ENCODE measurements at places on chromosomes 2 and 18.

GRCh38 chr2:27844821-27845255, 45.3 kb downstream of the RBKS start:
- peak; percentile 2 for DNase-seq

DNA sequence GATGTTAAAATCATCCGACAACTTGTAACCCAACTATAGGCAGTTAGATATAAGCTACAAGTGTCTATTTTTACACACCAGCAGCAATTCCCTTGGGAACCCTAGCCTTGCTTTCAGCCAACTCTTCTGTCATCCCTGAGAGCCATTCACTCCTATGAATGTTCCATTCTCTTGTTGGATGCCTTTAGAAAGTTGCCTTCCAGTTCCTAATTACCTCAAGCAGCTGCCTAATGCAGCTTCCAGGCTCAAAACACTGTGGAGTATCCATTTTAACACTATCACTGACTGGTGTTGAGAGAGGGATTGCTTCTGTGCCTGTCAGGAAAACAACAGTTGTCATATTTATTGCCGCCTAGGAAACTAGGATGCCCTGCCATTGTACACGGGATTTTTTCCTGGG, 402.0 kb upstream of the ACVR2A start:
- no peak for DNase-seq

GRCh38 chr2:164073101-164074074, 337.6 kb upstream of the FIGN start:
- DNase-seq, result no peak

DNA sequence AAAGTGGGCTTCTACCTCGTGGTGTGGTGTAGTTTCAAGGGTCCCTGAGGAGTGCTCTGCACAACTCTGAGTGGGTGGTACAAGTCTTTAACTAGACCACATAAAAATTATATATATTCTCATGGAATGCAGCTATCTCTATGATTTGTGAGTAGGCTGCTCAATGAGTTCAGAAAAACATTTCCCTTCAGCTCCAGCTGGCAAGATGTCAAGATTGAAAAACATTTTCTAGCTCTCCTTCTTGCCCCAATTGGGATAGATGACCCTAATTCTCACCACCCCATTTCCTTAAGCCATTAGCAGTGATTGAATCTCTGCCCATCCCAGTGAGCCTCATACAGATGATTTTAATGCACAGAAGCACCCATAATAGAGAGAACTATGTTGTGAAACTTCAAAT, 28.3 kb upstream of the SP3 start:
- DNase-seq, result no peak

DNA sequence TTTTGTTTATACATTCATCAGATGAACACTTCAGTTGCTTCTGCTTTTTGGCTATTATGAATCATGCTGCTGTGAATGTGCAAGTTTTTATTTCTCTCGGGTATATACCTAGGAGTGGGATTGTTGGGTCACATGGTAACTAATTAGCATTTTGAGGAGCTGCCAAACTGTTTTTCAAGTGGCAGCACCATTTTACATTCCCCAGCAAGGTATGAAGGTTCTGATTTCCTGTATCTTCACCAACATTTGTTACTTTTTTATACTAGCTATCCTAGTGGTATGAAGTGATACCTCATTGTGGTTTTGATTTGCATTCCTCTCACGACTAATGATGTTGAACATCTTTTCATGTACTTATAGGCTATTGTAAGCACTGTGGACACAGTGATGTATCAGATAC, 53.9 kb downstream of the DYNC1I2 start:
- DNase-seq, result no peak

DNA sequence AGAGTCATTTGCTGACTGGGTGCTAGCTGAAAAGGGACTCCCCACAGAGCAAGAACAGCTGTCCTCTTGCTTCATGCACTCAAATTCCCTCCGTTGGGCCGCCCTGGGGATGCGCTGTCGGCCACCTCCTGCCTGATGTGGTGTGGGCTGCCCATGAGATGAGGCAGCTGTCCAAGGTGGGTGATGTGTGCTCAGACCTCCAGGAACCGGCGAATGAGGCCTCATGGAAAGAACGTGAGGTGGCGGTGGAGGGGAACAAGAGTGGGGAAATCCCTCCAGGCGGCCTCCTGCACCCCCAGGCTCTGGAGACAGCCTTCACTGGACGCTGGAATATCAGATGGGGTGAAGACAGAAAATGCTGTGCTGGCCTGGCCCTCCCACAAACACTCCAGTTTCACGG, 79.8 kb downstream of the LONRF2 start:
- no peak for DNase-seq

GRCh38 chr2:26317377-26318105, 28.4 kb upstream of the SELENOI start:
- DNase-seq, result peak; percentile 35

DNA sequence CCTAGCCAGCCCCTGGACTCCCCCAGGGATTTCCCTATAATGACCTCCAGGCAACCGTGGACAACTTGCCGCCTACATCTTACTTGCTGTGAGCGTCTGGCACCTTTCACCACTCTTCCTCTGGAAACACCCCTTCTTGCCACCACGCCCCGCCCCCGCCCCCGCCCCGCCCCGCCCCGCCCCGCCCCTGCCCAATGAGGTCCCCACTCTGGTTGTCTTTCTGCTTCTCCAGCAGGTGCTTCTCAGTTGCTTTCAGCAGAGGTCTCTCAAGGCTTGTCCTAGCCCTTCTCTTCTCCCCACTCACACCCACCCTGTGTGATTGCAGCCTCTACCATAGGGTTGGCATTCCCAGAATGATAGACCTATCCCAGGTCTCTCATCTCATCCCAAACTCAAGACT, 214.5 kb downstream of the EN1 start:
- DNase-seq, result no peak

DNA sequence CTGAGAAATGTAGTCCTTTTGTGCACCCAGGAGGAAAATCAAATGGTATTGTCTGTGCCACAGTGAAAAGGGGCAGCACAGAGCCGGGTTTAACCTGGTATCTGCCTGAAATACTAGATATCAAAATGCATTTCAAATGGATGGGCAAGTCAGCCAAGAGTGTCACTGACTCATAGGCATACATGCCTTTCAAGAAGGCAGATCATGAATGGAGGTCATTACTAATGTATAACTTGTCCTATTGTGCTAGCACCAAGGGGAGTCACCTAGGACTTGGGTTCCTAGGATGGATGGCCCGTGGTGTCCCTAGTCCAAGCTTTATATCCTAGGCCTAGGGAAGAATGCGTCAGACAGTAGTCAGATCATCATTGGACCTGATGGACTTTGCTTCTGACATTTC, 49.9 kb downstream of the TCF7L1 start:
- no peak for DNase-seq

- DNase-seq, result no peak
These were observed 109.5 kb downstream of the MAP2 start for GRCh38 chr2:209533391-209533790.

DNA sequence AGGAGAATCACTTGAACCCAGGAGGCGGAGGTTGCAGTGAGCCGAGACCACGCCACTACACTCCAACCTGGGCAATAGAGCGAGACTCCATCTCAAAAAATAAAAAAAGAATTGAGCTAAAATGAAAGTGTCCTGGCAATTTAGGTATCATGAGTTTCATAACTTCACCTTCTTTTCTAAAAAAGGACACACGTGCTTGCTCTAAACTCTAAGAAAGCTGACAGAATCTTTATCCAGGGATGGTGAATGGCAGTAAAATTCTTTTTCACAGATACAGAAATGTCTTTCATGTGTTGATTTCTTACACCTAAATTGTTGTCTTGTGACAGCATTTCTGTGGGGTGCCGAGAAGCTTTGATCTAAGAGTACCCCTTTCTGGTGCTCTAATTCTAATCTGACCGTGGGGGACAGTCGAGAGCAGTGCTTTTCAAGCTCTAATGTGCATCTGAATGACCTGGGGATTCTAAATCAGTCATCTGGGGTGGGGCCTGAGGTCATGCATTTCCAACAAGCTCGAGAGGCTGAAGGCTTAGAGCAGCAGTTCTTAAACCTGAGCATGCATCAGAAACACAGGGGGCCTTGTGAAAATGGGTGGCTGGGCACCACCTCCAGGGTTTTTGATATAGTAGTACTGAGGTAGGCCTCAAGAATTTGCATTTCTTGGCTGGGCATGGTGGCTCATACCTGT, 42.1 kb upstream of the REL start:
- no peak for DNase-seq

GRCh38 chr18:59916746-59917145, 16.9 kb downstream of the PMAIP1 start:
- DNase-seq, result no peak

- DNase-seq, result no peak
These were observed 68.0 kb downstream of the NPAS2 start for GRCh38 chr2:100887713-100888495.

DNA sequence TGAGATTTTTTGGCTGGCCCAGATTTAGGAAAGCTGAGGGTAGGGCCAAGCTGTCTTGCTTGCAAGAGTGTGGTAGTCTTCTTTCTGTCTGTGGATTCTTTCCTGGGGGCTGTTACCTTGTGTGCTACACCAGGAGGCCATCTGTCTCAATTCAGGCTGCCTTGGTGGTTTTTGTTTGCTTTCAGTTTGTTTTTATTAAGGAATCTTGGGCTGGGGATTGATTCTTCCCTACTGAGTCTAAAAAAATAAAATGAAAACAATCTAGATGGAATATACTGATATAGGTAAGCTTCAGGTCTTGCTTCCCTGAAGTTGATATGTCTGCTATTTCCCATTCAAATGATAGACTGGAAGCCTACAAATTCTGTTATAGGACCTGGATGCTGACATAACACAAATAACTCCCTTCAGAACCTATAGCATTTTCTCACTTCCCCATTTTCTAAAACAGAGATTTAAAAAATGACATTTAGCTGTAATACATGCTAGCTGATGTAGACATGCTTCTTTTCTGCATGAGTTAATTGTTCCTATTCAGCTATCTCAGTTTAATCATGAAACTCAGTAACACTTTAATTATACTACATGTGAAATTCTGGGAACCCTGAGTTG, 5.3 kb downstream of the LHCGR start:
- DNase-seq, result no peak

DNA sequence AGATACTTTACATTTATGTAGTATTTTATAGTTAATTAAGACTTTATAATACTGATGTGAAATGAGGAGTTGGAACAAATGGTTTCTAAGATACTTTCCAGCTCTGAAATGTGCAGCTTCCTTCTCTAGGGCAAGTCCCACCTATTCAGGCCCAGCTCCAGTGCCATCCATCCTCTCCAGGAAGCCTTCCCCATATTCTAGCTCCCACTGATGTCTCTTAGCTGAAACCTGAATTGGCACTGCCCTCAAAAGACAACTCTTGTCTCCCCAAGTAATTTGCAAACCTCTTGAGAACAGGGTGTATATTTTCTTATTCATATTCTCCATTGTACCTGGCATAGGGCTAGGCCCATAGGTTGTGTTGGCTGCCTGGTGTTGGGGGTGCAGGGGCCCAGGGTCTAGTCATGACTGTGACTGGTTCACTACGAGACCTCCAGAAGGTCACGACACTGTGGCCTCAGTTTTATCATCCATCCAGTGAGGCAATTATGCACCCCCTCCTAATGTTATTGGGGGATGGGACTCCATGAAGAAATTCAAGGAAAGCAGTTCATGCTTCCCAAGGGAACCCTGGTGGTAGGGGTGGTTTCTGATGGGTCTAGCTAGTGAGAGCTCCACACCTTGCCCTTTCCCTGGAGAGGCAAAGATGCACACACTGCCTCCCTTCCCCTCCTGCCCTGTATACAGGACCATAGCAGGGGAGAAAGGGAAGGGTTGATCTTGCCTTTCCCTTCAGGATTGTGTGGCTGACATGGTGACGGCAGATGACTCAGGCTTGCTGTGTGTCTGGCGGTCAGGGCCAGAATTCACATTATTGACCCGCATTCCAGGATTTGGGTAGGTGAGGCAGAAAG, 2.8 kb downstream of the WDR54 start:
- DNase-seq, result no peak

DNA sequence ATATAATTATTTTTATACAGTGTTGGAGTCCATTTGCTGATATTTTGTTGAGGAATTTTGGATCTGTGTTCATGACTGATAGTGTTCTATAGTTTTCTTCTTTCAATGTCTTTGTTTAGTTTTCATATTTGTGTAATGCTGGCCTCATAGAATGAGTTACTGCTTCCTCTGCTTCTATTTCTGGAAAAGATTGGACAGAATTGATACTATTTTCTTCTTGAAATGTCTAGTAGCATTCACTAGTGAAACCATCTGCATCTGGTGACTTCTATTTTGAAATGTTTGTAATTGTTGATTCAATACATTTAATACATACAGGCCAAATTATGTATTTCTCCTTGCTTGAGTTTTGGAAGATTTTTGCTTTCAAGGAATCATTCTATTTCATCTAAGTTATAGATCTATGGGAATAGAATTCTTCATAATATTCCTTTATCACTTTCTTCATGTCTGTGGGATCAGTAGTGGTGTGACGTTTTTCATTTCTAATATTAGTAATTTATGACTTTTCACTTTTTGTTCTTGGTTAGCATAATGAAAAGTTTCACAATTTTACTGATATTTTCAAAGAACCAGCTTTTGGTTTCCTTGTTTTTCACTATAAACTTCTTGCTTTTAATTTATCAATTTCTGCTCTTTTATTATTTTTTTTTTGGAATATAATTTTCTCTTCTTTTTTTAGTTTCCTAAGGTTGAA, 509.9 kb upstream of the VRK2 start:
- DNase-seq, result no peak

GRCh38 chr2:109295781-109296117, 166.7 kb downstream of the SH3RF3 start:
- DNase-seq, result no peak

GRCh38 chr2:61575447-61575859, 37.3 kb upstream of the XPO1 start:
- DNase-seq, result no peak

GRCh38 chr18:44651918-44652572, 28.6 kb upstream of the SETBP1 start:
- no peak for DNase-seq

GRCh38 chr2:85291425-85292023, 36.3 kb downstream of the TGOLN2 start:
- no peak for DNase-seq

- DNase-seq, result no peak
These were observed 209.4 kb upstream of the TRIB2 start for GRCh38 chr2:12507295-12507694.

DNA sequence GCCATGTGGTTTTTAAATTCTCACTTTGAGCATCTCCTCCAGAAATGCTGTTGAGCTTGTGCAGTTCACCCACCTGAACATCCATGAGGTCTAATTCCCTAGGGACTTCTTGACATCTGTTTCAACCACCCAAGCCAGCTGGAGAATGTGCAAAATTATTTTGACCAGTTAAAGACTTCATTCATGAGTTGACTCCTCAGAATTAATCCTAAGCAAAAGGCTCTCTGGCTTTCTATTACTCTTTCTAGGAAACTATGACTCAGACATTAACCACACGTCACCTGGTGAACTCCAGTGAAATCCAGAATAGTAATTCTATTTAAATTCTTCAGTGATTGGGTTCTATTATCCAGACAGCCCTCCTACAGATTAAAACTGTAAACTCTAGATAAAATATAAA, 247.5 kb downstream of the NBAS start:
- no peak for DNase-seq

- DNase-seq, result no peak
These were observed 144.2 kb downstream of the SUCLG1 start for GRCh38 chr2:84314901-84315330.
